ENCODE measurements at places on chromosomes 5 and 9. TPM values are rescaled to one million over a fixed set of nuclear protein-coding genes. Genes with fewer than 3 reads are reported as not detected.

- no peak for DNase-seq
Measured at GRCh38 chr5:76199336-76200318, 116.4 kb downstream of the SV2C start.

GRCh38 chr9:128392302-128393144 is 21.3 kb downstream of the URM1 start:
- DNase-seq, result no peak

- DNase-seq, result no peak
Measured at GRCh38 chr5:147685993-147686392, 96.5 kb downstream of the JAKMIP2 start.

DNA sequence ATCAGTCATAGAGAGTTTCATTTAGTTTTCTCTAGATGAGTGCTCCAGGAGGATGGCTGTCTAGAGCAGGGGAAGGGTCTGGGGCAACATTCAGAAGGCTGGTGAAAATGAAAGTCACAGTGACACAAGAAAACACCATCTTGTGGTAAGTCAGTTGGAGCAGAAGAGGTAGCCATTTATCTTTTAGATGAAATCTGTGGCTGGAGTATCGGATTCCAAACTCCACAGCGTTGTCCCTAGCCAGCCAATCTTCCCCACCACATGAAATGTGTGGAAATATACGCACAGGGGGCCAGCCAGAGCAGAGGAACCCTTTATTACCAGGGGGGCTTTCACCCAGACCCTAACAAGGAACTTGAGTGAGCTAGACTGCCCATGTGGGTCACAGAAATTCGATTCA is 15.9 kb upstream of the TNFAIP8 start:
- no peak for DNase-seq

DNA sequence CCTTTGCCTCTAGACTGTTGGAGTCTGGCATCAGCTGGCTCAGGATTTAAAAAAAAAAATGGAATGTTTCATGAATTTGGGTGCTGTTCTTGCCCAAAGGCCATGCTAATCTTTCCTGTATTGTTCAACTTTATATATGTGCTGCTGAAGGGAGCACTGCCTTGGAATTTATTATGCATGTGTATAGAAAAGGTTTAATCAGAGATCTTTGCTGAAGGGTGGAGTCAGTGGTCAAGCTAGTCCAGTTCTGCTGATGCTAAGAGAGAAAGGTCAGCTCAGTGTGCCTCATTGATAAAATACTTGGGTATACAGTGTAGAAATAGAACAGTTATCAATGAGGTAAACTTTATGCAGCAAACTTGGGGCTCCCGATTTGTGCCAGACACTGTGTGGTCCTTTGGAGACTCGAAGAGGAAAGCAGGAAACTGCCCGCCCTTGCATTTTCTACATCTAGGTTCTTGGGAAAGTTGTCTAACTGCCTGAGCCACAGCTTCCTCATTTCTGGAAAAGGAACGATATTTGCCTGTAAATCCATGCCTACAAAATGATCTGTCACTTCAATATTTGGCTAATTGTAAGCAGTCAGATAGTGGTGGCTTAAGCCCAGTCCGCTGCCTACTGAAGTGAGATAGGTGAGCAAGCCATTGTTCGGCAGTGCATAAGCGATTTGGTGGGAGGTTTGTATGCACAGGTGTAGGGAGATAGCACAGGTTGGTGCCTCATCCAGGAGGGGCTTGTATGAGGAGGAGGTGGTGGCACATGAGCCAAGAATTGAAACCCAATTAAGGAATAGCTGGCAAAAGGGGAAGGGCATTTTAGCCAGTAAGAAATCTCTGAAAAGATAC is 29.2 kb upstream of the GTF2H2C start:
- no peak for DNase-seq

DNA sequence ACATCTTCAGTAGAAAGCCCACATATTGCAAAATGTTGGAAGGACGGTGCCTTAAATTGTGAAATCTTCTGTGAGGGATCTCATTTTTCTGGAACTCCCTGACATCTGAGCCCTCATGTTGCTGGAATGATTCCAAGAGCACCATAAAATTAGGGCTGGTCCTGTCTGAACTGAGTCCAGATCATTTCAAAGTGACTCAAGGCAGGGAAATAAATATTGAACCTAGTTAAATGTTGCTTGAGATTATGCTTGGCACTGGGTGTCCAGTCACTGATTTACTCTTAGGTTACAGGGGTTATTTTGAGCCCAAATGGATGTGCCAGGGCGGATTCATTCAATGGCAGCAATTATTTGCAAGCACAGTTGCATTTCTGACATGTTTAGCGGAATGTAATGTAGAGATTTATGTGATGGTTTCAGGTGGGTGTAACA is 437.0 kb downstream of the PIK3R1 start:
- DNase-seq, result no peak

DNA sequence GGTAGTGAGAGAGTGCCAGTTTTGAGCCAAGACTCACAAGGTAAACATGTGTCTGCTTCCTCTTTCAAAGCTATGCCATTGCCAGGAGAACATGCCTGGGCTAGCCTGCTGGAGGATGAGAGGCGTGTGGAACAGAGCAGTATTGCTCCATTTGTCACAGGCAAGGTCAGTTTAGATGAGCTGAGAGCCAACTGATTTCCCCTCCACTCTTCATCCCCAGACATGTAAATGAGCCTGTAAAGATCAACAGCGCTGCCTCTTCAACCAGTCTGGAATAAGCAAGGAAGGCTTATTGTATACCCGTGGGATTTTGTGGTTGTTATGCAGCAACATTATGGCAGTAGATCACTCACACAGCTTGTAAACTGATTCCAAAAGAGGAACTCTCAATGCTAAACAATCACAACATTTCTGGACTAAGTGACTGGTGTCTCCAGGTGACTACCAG is 8.2 kb upstream of the GDNF start:
- DNase-seq, result no peak

Gene NPDC1
- 69.7 TPM for polyA plus RNA-seq

Gene TAF11L10
- polyA plus RNA-seq, result not detected

Gene PCDHGA4
- polyA plus RNA-seq, result 1.7 TPM

Gene BNC2
- 4.7 TPM for polyA plus RNA-seq

Measured in right cardiac atrium (tissue), 5 donors.